OCI-LY7 (cell line): ENCODE measurements at places on chromosomes 12 and 14. TPM values are rescaled to one million over a fixed set of nuclear protein-coding genes. Genes with fewer than 3 reads are reported as not detected.

- no peak for DNase-seq
Observed at GRCh38 chr12:116262741-116263140, 14.8 kb downstream of the MED13L start.

DNA sequence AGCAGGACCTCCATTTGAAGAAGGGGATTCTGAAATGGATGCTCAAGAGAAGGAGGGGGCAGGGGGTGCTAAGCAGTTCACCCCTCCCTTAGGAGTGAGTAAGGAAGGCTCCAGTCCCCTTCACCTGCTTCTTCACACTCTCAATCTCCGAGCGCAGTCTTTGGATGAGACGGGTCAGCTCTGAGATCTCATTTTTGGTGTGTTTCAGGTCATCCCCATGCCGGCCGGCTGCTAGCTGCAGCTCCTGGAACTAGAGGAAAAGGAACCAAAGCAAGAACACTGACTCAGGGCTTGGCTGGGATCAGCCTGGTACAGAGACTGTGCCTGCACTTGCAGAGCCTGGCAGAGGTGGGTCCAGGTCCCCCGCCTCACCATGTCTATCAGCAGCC, 7.3 kb downstream of the KRT73 start:
- DNase-seq, result no peak

DNA sequence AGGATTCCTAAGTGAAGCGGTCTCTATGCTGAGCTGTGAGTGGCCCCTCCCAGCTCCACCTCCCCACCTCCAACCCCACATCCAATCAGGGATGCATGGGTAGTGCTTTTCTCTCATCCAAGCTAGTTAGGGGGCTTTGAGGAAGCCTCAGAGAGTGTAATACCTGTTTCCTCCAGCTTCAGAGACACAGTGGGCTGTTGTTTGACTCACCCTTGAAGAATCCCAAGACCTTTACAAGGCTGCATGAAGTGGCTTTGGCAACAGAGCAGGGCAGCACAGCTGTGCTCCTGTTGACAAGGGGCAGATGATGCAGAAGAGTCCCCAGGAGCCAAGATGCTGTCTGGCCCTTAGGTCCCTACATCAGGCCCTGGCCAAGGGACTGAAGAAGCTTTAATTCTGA, 27.1 kb upstream of the CLMN start:
- DNase-seq, result no peak

GRCh38 chr14:65318636-65319506, 93.7 kb upstream of the FUT8 start:
- DNase-seq, result peak; percentile 97

The SRRM4 gene
- not detected in 2 replicates for total RNA-seq

The SIX1 gene
- total RNA-seq, result 1.6 and 2.9 TPM in 2 replicates
